ENCODE measurements at places on chromosomes 13 and 19.

DNA sequence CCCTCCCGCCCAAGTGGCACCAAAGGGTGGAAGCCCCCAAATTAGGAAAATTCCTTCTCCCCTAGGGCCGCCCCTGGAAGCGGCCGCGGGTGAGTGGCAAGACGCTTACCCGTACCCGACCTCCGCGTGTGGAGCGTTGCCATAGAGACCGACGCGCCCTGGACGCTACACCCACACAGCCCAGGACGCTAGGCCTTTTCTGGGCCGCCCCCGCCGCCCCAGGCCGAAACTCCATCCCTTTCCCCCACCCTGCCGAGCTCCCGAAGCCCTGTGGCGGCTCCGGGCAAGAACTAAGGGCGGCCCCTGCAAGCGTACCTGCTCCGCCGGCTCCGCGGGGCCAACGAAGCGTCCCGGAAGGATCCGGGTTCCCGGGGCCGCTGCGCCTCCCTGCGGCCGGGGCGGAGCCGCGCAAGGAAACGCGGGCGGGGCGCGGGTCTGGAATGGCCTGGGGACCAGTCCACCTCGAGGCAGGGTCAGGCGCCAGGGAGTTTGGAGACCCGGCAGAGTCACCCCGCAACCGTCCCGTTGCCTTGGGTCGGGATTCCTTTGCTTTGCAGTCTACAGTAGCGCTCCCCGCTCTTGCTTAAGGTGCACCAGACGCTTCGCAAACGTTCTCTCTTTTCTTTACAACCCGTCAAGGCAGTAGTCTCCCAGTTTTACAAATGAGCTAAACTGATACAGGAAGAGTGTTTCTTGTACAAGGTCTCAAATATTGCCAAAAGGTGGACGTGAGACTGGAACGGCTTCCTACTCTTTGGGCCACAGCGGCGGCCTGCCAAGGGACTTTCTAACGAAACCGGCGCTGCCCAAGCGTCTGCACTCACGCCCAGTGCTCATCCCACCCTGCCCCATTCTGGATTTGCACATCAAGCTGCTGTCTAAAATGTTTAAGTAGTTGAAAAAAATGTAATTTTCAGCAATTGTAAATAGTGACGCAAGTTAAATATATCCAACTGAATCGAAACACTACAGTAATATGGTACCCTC, at the start of gene NEK5:
Gene NEK5 (minus strand): TSS at position 360 of the 987 bp plus-strand sequence. CDS start 1,591 bp downstream, outside the sequence.
- DNase-seq = peak; percentile 35

GRCh38 chr13:42270160-42270856, 1.6 kb upstream of the AKAP11 start:
- no peak for DNase-seq

GRCh38 chr13:20882206-20882605, 20.3 kb downstream of the XPO4 start:
- peak; percentile 36 for DNase-seq

DNA sequence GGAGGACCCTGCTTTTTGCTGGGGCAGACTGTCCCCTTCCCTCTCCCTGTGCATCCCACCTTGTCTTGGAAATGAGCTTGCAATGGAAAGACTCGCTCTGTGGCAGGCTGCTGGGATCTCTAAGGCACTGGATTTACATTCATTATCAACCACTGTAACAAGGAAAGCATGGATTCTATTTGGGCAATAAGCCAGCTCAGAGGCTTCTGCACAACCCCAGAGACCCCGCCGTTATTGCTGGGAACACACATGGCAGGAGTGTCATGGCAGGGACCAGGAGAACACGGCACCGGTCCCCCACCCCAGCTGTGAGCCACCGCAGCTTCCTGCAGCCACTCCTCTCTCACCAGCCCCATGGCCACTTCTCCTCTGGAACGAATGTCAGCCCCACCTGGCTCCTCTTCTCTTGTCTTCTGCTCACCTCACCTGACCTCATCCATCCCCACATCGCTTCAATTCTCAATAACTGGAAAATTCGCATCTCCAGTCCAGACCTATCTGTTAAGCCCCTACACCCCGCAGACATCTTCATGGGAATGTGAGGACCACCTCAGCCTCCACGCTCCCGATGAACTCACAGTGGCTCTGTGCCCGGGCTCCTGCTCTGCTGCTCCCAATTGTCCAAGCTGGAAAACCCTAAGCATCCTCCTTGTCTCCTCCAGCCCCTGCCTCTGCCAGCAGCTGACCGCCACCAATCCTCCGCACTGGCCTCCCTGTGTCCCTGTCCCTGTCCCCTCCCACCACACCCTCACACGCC, 181.5 kb downstream of the USP12 start:
- DNase-seq = no peak

- DNase-seq = peak; percentile 37
Measured at GRCh38 chr19:19461671-19462622, 53.4 kb downstream of the TSSK6 start.

GRCh38 chr19:18401580-18402112, 4.2 kb upstream of the LRRC25 start:
- DNase-seq = peak; percentile 71

DNA sequence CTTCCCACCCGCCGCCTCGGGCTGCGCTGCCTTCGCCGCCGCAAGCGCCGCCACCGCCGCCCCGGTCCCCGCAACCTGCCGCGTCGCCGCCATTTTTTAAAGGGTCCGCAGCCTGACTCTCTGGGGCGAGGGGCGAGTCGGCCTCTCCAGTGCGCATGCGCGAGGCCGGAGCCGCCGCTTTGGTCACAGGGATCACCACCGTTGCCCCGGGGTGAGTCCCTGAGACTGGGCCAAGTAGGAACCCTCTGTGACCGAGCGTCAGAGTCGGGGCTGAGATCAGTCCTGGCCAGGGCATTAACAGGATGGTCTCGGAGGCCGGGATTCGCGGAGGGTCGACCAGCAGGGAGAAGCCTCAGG, 42.6 kb downstream of the ZNF146 start:
- no peak for DNase-seq

DNA sequence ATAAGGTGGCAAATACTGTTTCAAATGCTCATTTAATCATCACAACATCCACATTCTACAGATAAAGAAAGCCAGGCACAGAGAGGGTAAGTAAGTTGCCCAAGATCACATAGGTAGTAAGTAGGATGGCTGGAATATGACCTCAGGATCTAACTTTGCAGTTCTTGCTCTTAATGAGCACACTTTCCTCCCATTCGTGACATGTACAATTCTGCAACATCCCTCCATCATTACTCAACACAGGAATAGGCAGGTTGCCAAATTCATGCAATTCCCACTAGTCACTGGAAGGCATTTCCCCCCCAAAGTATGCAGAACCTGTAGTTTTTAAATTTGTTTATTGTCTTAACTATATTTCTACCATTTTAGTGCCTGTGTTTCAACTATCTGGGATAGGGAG, 109.2 kb downstream of the OLFM4 start:
- peak; percentile 90 for DNase-seq

DNA sequence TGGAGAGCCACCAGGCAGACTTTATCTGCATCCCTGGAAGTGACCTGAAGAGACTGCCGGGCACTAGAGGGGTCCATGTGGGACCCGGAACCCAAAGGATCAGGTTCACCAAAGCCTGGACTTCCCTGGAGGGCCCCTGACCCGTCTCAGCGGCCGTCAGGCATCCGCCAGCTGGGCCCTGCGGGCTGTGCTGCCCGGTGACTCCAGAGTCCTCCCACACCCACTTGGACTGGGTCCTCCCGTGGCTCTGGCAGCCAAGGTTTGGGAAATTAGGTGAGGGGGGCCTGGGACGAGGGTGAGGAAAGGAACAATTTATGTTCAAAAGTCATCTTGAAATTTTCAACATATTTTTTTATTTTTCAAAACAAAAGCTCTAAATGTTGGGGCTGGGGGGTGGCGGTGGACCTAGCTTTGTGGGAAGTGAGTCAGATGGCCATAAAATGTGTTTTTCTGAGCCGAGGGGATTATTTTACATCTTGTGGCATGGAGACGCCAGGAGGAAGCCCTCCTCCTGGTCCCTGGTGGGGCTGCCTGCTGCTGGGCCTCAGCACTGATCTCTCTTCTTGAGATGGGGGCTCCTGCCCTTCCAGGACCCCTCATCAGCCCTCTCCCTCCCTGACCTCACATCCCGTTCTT, 20.2 kb downstream of the CEBPA start:
- no peak for DNase-seq

DNA sequence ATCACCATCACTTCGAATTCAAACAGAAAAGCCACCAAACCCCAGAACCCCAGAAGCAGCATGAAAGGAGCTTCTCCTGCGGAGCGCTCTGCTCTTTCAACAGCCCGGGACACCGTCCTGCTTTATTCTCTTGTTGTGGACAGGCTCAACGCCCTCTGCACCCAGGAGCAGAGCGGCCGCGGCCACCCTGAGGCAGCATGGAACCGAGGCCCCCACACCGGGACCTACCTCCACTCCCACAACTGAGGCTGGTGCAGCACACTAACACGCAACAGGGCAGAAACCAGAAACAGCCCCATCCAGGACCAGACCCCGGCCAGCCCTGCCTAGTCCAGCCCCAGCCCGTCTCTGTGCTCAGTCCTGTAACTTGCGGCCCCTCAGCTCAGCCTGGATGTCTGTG, 7.2 kb downstream of the AP3D1 start:
- no peak for DNase-seq

DNA sequence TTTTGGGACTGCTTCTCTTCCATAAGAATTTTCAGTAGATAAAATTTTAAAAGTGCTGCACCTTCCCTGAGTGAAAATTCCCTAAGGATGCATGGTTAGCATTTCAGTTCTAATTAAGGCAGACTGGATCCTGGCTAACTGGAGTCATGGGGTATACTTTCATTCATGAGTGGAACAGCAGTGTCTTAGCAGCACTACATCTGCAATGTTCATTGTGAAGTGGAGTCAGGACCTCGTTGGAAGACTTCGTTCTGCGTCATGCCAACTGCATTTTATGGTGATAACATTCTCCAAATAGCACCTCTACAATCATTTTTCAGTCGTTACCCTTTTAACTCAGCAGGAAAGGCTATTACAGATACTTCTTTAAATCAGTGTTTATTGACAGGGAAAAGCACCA, 25.5 kb downstream of the PHF11 start:
- DNase-seq = no peak

DNA sequence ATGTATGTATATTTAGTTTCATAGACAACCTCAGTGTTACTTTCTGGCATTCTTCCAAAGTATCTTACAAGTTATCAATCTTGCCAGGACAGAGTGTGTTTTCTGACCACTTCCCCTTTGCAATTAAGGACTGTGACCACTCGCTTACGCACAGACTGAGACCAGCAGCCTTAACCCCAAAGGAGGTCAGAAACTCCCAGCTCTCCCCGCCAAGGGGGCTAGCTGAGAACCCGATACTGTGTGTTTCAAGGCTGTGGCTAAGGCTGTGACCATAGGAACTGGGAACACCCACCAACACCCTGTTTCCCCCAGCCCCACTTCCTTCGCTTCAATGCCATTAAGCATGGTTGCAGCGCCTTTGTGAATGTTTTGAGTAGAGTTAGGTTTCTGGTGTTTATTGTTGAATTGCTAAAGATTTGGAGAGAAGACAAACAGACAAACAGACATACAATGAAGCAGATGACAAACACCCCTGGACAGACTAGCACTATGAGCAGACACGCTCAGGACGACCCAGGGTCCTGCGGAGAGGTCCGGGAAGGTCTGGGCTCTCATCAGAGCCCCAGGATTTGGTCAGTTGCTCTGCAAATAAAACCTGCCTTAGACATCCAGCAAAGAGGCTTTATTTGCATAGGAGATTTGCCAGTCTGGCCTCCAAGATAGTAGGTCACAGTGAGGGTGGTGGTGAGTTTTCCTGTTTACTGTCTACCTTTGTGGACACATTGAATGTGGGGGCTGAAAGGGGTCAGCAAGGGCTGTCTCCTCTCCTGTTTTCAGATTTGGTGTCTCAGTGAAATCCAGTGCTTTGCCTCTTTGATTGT, 25.0 kb upstream of the TNFSF11 start:
- peak; percentile 33 for DNase-seq

DNA sequence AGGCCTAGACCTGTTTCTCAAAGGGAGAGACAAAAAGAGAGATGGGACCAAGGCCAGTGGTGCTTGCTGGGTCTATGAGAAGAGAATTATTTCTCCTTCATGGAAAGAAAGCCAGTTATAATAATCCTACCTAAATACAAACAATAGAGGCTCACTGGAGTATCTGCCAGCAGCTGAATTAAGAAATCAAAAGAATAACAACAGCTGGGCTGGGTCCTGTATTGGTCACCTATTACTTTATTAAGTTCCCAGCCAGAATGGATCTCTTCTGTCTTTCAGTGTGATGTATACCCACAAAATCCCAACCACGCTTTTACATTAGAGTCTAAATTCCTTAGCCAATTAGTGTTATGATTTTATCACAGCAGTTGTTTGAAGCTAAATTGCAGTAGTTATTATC, 297.8 kb upstream of the DACH1 start:
- DNase-seq = no peak

DNA sequence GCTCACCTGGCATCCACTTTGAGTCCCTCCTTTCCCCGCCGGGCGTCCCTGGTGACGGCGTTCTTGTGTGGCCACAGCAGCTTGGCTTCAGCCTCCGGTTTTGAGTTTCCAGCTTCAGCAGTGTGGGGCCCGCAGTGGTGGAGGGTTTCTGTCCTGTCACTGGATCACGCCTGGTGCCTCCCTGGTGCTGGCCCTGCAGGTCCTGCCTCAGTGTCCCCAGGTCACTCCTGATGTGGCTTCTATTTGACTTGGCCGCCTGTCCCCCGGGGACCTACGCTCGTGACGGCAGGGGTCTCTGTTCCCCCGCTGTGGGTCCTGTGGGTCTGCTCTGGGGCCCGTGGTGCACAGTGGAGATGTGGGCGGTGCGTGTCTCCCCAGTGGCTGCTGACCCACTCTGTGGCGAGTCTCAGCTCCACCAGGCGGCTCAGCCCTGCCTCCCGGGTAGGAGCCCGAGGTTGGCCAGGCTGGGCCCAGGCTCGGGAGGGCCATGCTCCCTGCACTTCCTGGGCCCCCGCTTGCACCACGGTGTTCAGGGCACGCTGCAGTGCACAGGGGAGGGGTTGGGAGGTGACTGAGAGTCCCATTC, 1.9 kb downstream of the ATP4B start:
- DNase-seq = no peak

GRCh38 chr19:14054721-14055120, 7.2 kb downstream of the PALM3 start:
- no peak for DNase-seq

- DNase-seq = peak; percentile 17
Measured at GRCh38 chr13:101303521-101303920, 112.8 kb downstream of the NALCN start.

- peak; percentile 95 for DNase-seq
Measured at GRCh38 chr13:40149611-40150274, 494.3 kb downstream of the COG6 start.

GRCh38 chr19:30911491-30911890, 437.7 kb downstream of the TSHZ3 start:
- DNase-seq = no peak

GRCh38 chr19:31992750-31993149, 352.7 kb upstream of the ZNF507 start:
- DNase-seq = no peak

DNA sequence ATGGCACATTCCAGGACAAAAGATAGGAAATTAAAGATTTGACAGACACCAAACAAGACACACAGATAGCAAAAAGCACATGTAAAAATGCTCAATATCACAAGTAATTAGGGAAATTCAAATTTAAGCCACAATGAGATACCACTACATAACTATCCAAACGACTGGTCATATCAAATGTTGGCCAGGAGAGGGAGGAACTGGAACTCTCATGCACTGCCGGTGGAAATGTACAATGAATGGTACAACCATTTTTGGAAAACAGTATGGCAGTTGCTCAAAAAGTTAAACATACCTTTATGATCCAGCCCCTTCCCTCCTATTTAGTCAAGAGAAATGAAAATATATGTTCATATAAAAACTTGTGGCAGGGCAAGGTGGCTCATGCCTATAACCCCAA, 36.8 kb upstream of the CYP2S1 start:
- DNase-seq = no peak

- no peak for DNase-seq
Measured at GRCh38 chr13:38494445-38494844, 144.8 kb downstream of the UFM1 start.

Data from fibroblast of mammary gland (primary cell).